Panc1 (cell line): ENCODE measurements at places on chromosomes 7 and 10. TPM values are rescaled to one million over a fixed set of nuclear protein-coding genes. Genes with fewer than 3 reads are reported as not detected.

DNA sequence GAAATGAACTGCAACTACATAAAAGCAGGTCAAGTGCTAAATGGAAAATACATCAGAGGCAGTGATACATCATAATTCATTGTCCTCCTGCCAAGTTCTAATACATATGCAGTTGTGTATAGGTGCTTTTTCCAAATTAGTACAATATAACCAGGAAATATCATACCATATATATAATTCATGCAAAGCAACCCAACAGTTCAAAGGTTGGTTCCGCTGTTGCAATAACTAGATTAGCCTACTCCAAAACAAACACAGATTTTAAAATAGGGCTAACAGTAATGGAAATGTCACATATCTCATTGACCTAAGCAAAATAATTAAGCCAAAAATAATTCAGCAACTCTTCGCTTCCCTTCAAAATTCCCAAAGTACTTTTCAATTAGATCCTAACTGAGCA is 88.9 kb upstream of the NEBL start:
- no peak for DNase-seq

DNA sequence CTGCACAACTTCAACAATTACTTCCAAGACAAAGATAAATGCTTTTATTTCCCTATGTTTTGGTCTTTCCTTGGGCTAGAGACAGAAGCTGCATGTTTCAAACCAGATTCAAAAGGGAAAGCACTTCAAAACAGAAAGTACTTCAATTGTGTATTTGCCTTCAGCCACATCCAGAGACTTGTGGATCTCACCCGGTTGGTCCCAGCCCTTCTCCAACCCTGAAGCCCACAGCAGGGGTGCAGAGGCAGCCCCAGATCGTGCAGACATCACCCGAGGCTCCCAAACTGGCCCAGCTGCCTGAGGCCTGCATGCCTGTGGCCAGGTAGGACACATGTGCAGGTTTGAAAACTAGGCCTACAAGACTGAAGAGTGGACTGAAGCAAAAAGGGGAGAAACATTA is 80.8 kb downstream of the ALOX5 start:
- DNase-seq = no peak

GRCh38 chr7:50807026-50807730 is 24.5 kb upstream of the GRB10 start:
- no peak for DNase-seq

- DNase-seq = no peak
Measured at GRCh38 chr7:142790056-142790455, 19.3 kb downstream of the PRSS2 start.

- DNase-seq = no peak
Measured at GRCh38 chr10:72728462-72728861, 36.5 kb downstream of the MCU start.

DNA sequence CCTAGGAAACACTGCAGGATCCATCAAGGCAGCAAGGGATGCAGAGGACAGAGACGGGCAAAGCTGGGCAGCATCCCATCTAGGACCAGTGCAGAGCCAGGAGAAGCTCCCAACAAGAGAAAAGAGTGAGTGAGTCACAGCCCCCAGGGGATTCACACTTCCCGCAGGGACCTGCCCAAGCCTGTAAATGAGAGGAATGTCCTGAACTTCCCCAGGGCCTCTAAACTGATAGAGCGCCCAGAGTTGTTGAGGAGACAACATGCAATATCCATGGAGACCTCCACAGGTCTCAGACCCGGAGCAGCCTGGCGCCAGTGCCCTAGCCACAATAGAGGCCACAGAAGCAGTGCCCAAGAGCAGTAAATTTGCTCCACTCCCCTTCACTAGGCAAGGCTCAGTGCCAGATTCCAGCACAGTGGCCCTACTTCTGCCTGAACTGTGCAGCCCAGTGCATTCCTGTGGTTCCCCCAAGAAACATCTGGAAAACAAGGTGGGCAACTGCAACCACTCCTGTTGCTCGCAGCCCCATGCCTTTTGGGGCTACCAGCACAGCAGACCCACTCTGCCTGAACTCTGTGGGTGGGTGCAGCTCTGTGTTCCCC is 567.5 kb downstream of the POM121L12 start:
- no peak for DNase-seq

DNA sequence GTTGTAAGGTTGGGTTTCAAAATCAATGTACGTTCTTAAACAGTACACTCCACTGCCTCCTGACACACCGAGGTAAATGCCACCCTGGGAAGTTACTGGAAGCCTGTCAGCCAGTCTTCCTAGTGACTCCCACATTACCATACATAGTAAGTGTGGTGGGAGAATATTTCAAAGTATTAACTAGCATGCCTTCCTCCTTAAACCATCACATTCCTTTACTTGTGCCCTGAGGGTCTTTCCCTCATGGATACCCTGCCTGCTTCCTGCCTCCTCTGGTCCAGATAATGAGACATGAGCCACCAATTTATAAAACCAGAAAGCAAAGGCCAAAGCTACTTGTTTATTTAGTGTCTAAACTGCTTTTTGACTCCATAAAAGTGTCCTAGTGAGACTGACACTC is 23.3 kb upstream of the SORCS3 start:
- DNase-seq = no peak

- DNase-seq = no peak
Measured at GRCh38 chr7:134703782-134704181, 57.1 kb downstream of the BPGM start.

DNA sequence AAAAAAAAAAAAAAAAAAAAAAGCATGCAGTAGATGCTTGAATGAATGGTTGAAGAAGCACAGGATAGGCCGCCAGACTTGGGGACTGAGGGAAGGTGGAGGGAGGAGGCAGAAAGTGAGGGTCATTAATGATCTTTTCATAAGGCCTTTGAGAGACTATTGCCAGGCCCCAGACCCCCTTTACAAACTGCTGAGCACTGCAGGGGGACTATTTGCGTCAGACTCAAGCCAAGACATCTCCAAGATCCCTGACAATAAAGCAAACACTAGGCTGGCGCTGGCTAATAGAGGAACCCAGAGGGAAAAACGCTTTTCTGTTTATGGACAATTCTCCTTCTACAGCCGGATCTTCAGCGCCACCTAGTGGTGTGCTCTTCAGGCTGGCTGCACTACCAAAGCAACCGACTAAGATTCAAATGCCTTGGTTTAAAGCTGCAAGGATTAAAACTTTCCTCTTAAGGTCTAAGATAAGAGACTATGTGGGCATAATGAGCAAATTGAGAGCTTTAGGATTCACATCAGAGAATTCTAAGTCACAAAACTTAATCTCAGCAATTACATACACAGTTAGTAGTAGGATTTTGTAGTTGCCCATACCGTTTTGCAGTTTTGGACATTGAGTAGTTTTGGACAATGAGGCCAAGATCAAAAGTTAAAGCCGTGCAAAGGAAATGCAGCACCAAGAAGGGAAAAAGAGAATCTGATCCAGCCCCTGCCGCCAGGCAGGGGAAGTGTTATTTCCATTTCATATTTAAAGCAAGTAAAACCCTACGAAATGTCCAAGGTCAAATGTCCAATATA is 17.9 kb upstream of the AGK start:
- peak; percentile 69 for DNase-seq

- DNase-seq = no peak
Measured at GRCh38 chr10:132476146-132477065, 61.2 kb upstream of the INPP5A start.

DNA sequence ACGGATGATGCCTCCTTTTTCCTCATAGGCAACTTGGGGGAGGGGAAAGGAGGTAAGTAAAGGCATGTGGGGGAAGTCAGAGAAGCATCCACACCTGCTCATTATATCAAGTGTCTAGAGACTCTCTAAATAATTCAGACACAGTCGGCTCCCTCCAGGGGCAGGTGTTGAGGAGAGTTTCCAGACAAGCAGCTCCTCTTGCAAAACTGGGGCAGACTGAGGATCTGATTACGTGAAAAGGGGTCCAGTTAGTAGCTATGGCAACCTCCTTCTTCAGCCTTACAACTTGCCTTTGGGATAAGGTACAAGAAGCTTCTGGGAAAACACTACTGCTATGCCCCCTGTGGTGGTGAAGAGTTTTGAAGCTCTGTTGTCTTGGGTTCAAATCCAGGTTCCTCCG is 39.0 kb upstream of the SORBS1 start:
- no peak for DNase-seq

DNA sequence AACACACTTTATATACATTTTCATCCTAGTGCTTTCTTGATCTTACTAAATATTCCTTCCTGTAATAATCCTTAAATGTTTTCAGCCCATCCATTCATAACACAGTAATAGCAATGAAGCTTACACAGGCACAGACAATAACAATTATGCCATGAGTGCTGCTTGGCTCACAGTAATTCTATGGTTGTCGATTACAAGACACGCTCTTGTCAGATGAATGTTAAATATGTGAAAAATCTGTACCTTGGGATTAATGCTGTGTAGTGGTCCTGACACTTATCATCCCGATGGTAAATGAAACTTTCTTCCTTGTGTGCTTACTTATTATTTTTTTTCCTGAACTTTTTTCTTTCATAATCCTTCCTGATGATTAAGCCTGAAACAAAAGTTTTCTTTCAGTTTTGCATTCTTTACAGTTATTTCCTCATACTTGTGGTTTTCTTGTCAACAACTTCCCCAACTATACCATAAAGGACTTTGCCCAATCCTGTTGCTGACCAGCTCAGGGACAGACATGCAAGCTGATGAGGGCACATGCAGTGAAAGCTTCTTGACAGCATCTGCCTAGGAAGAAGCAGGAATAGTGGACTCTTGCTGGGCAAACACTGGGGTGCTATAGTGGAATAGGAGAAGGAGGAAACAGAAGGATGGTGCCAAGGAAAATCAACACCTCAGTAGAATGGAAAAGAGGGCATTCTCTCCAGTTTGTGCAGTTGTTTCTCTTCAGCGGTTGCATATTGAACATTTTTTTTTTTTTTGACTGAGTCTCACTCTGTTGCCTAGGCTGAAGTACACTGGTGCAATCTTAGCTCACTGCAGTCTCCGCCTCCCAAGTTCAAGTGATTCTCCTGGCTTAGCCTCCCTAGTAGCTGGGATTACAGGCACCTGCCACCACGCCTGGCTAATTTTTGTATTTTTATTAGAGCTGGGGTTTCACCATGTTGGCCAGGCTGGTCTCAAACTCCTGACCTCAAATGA is 6.7 kb upstream of the MGAM2 start:
- no peak for DNase-seq

GRCh38 chr10:69477968-69478597 is 26.8 kb downstream of the TSPAN15 start:
- DNase-seq = no peak

DNA sequence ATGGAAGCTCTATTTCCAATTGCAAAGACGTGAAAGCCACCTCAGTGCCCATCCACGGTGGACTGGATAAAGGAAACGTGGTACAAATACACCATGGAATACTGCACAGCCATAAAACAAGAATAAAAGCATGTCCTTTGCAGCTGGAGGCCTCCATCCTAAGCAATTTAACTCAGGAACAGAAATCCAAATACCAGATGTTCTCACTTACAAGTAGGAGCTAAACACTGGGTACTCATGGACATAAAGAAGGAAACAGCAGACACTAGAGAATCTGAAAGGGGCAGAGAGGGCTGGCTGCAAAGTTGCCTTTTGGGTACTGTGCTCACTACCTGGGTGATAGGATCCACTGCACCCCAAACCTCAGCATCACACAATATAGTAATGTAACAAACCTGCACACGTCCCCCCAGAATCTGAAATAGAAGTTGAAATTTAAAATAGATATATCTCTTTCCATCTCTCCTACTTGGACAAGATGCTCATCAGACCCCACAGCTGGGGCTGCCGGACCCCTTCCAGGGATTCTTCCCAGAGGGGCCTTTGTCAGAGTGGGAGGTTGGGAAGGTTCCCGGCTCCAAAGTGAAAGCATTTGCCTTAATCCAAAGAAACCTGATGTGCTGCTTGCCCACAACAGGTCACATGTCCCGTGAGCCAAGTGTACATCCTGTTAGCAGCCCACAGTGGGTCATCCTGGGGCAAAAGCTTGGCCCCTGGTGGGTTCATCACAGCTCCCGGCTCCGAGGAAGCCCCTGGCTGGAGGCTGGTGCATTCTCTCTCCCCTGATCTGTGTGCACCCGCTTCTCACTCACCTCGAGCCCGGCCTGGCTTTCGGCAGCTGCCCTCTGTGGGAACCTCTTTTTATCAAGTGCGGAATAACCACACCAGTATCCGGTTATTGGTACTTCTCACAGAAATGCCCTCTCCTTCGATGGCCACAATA is 172.3 kb upstream of the PPP2R2D start:
- no peak for DNase-seq

- no peak for DNase-seq
Measured at GRCh38 chr7:100667331-100668068, 6.0 kb upstream of the GNB2 start.

DNA sequence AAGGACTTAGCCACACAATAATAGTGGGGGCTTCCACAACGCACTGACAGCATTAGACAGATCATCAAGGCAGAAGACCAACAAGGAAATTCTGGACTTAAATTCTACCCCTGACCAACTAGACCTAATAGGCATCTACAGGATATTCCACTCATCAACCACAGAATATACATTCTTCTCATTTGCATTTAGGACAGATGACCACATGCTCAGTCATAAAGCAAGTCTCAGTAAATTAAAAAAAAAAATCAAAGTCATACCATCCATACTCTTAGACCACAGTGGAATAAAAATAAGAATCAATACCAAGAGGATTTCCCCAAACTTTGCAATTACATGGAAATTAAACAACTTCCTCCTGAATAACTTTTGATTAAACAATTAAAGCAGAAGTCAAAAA is 155.9 kb downstream of the CDK14 start:
- no peak for DNase-seq

COG5 gene
- total RNA-seq = 29.1 TPM

COBL gene
- 0.39 TPM for total RNA-seq
